ENCODE measurements at places on chromosomes 5 and 9.

DNA sequence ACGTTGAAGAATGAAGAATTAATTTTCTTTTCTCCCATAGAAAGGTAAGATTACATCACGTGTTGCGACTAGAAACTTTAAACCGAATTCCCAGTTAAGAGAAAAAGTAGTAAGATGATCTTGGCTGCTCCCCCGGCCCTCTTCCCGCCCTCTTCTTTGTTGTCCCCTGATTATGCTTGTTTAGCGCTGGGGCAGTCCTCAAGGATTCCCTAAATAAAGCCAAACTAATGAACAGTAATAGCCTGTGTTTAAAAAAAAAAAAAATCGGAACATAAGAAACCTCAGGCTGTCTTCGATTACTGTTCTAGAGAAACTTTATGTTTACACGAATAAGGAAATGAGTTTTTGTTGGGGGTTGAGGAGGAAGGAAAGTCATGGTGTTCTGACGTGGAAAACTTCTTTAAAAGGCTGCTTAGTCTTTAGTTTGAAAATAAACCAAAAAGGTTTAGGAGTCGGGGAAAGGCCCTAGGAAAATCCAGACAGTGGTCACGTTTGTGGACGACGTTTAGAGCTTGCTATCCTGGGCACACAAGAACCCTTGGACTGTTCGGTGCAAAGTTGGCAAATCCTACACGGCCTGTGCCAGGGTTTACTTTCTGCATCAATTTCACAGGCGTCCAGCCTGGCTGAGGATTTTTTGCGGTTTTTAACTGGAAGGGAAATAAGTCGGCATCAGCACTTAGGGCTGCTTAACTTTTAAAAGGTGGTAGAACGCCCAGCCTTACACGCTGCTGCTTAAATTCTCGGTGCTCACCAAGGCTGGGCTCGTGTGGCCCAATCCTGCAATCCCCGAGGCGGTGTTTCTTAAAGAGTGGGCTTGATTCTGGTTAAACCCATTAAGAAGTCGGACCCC, 1.1 kb upstream of the MAT2B start:
- peak; percentile 78 for DNase-seq

DNA sequence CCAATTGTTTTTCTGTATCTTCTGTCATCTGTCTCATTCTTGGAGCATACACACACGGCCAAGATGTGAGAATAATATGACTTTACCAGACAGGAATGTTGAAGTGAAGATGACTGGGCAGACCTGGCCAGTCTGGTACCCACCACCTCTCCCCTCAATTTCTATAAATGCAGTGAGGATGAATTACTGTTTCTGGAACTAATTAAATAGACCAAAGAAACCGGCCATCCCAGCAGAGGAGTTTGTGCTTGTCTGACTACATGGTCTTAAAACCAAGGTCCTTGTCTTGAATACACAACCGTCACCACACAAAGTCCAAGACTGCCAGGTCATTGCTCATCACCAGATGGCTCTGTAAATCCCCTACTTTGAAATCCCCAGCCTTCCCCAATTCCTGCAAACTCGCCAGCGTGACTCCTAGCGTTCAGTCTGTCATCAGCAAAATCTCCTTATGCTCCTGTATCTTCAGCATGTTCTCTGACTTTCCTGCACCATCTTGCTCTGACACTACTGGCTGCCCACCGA, 147.2 kb downstream of the PDE4D start:
- no peak for DNase-seq

DNA sequence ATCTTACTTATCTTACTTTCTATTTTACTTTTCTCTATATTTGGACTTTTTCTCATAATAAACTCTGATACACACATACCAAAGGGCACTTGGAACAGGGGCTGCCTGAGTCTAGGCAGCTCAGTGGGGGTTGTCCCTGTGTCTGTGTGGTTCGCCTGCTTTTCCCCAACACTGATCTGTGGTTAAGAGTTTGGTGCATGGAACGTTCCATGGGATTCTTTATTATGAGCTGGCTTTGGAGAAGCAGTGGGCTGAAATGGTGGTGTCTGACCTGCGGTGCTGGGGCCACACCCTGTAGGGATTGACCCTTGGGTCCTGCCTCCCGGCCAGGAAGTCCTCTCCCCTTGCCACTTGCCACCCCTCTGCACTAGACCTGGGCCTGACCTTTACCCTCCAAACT, 47.4 kb downstream of the ANKRD33B start:
- no peak for DNase-seq

- DNase-seq: no peak
Observed at GRCh38 chr5:165035520-165035919, 1530.1 kb downstream of the MAT2B start.

- DNase-seq: peak; percentile 82
Observed at GRCh38 chr5:60668686-60669304, 31.2 kb downstream of the DEPDC1B start.

GRCh38 chr5:5037674-5038073, 102.5 kb upstream of the ADAMTS16 start:
- no peak for DNase-seq

- DNase-seq: no peak
Observed at GRCh38 chr9:13915591-13916301, 398.2 kb downstream of the NFIB start.

GRCh38 chr5:100852988-100853449, 50.1 kb downstream of the ST8SIA4 start:
- DNase-seq: peak; percentile 57

DNA sequence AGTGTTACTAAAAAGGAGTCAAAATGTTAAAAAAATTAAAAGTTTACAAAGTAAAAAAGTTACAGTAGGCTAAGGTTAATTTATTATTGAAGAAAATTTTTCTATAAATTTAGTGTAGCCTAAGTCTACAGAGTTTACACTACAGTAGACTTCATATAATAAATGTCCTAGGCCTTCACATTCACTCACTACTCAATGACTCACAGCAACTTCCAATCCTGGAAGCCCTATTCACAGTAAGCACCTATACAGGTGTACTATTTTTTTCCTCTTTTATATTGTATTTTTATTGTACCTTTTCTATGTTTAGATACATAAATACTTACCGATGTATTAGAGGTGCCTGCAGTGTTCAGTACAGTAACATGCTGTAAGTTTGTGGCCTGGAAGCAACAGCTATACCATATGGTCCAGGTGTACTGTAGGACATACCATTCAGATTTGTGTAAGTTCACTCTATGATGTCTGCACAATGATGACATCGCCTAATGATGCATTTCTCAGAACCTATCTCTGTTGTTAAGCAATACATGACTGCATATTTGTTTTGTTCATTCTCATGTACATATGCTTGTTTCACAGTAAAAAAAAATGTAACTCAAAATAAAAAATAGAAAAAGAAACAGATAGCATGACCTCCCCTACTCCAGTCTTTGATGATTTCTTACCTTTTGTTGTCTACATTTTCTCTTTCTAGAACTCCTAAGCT, 64.7 kb downstream of the NR3C1 start:
- DNase-seq: no peak

- peak; percentile 40 for DNase-seq
Observed at GRCh38 chr5:124906339-124907097, 160.1 kb upstream of the ZNF608 start.

DNA sequence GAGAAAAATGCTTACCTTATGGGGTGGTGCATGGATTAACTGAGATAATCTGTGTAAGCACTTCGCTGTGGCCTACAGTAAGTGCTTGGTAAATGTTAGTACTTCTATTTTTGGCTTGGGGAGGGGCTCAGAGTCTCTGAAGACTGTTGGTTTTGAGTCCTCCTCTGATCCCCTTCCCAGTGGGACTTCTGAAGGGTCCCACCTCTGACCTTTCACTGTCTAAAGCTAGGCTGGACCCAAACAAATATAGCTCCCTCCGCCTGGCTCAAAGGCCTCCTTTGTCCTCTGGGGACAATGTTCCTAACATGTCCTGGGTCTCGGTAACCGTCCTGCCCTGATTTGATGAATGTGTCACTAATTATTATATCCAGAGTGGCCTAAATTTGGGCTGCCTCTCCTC, 34.8 kb downstream of the CAMK2A start:
- DNase-seq: no peak

- DNase-seq: no peak
Observed at GRCh38 chr5:90096415-90097081, 313.0 kb downstream of the CETN3 start.

DNA sequence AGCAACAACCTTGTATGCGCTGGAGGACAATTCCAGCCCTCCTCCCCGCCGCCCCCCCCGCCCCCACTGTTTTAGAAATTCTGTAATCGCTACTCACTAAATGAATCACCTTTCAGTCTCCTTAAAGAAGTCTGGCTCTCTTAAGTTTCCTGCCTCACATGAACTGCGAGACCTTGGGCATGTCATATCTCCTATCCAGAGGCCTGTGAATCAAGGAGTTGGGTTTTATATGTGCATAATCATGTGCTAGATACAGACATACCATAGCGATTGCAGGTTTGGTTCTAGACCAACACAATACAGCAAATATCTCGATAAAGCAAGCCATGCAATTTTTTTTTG, 337 bp upstream of the DMAC1 start:
- DNase-seq: no peak

GRCh38 chr5:141875795-141876627, 2.2 kb downstream of the PCDH1 start:
- peak; percentile 89 for DNase-seq

DNA sequence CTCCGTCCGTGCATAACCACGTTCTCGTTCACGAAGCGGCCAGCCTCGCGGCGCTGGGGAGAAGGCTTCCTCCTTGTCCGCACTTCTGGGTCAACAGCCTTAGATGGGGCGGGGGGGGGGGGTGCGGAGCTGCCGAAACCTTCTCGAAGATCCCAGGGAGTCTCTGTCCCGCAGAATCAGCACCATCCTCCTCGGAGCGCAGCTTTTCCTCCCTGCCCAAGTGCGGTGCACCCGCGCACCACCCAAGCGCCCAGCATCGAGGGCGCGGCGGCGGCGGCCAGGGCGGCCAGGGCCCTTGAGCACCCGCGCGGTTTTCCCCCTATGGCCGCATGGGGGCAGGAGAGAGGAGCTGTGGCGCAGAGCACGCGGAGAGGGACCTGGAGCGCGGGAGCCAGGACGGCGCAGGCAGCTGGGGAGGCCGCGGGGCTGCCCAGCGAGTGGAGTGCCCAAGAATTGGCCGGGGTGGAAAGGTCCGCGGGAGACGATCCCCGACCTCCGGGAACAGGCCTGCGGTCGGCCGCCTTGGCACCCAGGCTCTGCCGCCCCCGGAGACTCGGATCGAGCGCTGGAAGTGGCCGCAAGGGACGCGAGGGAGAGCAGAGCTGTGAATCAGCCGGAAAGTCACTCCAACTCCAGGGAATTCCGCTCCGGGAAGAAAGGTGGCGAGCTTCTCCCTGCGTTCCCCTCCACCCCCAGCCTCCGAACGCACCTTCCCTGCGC, 43.1 kb downstream of the TMEM174 start:
- peak; percentile 86 for DNase-seq

DNA sequence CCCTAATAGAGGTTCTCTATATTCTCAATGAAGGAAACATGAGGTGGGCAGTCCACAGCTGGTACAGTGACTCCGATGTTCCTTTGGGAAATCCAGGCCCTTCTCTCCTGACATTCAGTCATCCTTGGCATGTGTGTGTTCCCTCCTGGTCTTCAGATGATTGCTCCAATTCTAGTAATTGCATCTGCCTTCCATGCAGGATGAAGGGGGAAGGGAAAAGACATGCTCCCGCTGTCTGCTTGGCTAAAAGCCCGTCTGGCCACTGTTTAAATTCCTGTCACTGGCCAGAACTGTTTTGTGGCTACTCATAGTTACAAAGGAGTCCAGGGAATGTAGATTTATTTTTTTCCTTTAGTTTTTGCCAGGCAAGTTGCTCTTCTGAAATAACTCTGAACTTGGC, 65.0 kb downstream of the MAST4 start:
- DNase-seq: no peak

DNA sequence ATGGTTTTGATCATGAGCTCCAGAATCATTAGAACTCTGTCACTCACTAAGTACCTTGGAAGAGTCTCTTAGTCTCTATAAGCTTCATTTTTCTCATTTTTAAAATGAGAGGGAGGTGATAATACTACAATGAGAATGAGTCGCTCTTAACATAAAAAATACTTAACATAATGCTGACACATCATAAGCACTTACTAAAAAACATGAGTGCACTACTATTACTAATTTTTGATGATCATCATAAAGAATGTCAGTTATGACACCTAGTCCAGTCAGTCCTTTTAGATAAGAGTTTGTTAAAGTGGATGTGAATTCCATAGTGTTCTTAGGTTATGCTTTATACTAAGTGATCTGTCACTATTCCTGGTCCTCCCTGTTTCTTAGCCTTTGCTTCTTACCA, 200.4 kb upstream of the SLC24A2 start:
- DNase-seq: no peak

GRCh38 chr5:2696156-2696807, 55.2 kb downstream of the IRX2 start:
- no peak for DNase-seq

DNA sequence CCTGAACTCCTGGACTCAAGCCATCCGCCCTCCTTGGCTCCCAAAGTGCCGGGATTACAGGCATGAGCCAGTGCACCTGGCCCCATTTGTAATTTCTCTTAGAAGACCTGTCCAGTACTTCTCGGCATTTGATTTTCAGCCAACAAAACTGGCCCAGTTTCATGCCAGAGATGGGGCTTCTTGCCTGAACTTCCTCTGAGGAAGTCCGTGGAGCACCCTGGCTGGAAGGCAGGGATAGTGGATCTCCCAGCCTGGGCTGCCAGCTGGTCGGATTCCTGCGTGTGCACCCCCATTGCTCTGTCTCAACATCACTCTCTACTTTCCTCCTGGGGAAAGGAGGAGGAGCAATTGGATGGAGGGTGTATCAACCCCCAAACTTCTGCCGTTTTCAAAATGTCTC, 39.0 kb downstream of the FAM78A start:
- DNase-seq: no peak

DNA sequence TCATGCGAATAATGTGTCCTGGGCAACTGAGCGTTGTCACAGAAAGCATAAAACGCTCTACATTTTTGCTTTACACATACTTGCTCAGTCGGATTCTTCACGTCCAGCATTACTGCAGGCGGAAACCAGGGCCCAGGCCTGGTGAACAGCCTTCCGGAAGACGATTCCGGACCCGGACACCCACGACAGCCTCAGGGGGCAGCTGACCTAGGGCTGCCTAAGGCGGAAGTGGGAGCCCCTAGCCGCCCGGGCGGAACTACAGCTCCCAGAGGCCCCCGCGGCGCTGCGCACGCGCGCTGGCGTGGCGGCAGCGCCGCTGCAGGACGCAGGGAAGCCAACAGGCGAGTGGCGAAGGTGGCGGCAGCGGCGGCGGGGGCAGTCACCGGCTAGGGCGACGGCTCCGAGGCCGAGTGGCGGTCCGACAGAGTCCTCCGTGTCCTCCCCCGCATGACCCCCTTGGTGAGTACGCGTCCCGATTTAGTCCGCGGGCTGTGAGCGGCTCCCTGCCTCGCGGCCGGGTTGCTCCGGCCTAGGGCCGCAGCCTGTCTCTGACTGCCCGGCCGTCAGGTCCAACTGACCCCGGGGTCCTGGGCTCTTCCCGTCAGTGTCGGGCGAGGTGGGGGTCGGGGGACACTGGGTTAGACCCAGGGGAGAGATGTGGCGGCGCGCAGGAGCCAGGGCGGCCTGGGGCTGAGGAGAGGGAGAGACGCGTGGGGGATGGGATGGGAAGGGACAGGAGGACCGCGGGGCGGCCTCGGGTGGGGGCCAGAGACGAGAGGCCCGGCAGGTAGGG, at the start of gene GAPVD1:
GAPVD1 (plus strand) TSS at position 326 of the 793 bp plus-strand sequence. CDS start 37,096 bp downstream, outside the sequence.
- peak; percentile 96 for DNase-seq

GRCh38 chr5:171269717-171270116, 39.3 kb upstream of the TLX3 start:
- no peak for DNase-seq

- peak; percentile 59 for DNase-seq
Observed at GRCh38 chr5:52007230-52007858, 624.1 kb downstream of the ISL1 start.

- DNase-seq: no peak
Observed at GRCh38 chr5:138468133-138468965, 3.1 kb downstream of the EGR1 start.

Data from hematopoietic multipotent progenitor cell treated with erythropoietin and hydrocortisone succinate and interleukin-3 and kit ligand, for 6 days (in vitro differentiated cells).